ENCODE measurements at places on chromosomes 11 and 22.
A peak's percentile ranks its signal among the peaks of the same experiment; 100 is the strongest.

GRCh38 chr11:8826901-8827560 is 84.0 kb upstream of the AKIP1 start:
- DNase-seq = peak; percentile 54

GRCh38 chr11:20248871-20249270 is 88.6 kb upstream of the DBX1 start:
- no peak for DNase-seq

GRCh38 chr11:77250881-77251640 is 50.4 kb downstream of the GDPD4 start:
- no peak for DNase-seq

GRCh38 chr22:19855504-19856409 is 1.1 kb upstream of the GNB1L start:
- peak; percentile 29 for DNase-seq

DNA sequence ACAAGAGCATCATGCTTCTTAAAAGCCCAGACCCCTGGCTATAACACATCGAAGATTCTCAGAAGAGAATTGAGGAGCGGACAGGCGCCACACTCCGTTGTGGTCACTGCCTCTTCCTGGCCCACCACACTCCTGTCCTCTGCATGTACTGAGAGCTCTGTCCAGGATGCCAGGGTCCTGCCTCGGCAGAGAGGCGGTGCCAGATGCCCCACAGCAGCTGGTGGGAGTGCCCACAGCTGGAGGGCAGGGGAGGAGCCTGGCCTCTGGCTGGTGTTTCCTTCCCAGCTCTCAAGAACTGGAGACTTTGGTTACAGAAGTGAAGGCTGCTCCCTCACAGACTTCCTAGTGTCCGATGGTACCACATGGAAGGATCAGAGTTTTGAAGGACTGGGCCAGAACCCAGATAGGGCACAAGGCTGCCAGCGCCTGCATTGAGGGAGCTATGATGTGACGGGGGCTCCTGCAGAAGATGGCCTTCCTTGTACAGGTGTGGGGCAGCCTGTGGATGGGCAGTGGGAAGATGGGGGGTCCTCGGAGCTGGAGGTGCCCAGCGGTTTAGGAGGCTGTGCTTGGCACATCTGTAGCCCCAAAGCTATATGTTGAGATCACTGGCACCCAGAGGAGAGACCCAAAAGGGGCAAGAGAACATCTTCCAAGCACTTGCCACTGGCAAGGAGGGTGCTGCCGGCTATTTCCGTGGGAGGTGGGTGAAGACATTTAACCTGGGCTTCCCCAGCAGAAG is 19.4 kb downstream of the RSPH14 start:
- DNase-seq = no peak

- DNase-seq = no peak
Observed at GRCh38 chr22:39448205-39449054, 8.4 kb upstream of the MGAT3 start.

DNA sequence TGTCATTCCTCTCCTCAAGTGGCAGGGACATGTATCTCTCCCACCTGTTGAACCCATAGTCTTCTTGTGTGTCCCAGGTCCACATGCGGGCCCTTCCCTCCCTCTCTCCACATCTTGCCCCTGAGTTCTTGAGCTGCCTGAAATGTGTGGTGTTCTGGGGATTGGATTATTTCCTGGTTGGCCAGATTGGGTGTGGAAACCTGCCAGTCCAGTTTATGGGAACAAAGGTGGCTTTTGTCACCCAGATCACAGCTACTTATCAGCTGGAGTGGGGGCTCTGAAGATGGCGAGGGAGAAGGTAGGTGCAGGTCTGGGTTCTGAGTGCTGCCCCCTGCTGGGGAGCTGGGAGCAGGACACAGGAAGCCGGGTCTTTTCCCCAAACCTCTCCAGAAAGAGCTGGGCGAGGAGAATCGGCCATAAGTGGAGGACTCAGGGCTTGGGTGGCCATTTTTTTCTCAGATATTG is 14.2 kb downstream of the DTX4 start:
- no peak for DNase-seq

GRCh38 chr11:71284525-71285092 is 32.2 kb upstream of the SHANK2 start:
- DNase-seq = no peak

- DNase-seq = peak; percentile 95
Observed at GRCh38 chr11:96075532-96075959, 151.6 kb upstream of the MTMR2 start.

DNA sequence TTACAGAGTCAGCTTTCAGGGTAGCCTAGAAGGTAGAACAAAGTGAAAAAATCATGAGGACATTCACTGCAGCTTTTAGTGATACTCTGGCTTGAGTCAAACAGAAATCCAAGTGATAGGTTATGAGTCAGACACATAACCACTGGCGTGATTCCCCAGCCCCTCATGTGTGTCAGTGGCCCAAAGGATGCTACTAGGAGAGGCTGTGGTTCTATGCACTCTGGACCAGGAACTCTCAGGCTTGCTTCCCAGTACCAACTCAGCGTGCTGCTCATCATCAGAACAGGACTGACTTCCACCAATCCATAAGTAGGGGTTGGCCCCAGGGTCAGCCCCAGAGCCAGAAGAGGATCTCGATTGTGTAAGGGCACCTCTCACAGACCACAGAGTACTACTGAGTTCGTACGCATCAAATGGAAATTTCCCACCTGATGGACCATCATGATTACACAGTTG is 116.8 kb downstream of the MED15 start:
- no peak for DNase-seq

- DNase-seq = no peak
Observed at GRCh38 chr11:73310661-73311393, 2.8 kb downstream of the ARHGEF17 start.

- no peak for DNase-seq
Observed at GRCh38 chr11:64372802-64373597, 14.0 kb downstream of the RPS6KA4 start.

DNA sequence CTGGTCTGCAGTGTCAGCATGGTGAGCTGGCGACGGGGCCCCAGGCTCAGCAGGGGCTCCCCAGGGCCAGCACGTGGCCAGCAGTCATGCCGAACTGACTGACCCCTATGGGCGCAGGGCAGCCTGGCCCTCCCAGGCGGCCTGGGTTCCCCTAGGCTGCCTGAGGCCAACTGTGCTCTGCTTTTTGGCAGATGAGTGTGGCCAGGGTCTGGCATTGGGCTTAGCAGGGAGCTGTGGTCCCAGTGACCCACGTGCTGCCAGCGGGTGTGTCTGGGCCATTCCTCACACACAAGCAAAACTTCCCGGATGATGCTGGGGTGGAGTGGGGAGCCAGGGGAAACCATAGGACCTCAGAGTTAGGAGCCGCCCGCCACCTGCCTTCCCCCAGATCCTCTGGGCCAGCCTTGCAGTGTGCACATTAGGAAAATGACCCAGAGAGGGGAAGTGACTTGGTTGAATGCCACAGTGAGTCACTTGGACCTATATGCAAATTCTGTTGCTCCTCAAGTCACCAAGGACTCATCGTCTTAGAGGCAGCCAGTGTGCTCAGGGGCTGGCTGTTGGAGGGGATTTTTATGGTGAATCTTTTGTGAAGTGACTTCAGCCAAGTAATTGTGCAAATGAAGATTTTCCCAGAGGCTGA is 6.5 kb downstream of the ADORA2A start:
- peak; percentile 100 for DNase-seq

- DNase-seq = peak; percentile 96
Observed at GRCh38 chr11:64688534-64688982, 34.4 kb downstream of the NRXN2 start.

- DNase-seq = peak; percentile 44
Observed at GRCh38 chr11:45803971-45804760, 783 bp upstream of the SLC35C1 start.

GRCh38 chr22:43835736-43836135 is 23.6 kb upstream of the EFCAB6 start:
- DNase-seq = no peak

DNA sequence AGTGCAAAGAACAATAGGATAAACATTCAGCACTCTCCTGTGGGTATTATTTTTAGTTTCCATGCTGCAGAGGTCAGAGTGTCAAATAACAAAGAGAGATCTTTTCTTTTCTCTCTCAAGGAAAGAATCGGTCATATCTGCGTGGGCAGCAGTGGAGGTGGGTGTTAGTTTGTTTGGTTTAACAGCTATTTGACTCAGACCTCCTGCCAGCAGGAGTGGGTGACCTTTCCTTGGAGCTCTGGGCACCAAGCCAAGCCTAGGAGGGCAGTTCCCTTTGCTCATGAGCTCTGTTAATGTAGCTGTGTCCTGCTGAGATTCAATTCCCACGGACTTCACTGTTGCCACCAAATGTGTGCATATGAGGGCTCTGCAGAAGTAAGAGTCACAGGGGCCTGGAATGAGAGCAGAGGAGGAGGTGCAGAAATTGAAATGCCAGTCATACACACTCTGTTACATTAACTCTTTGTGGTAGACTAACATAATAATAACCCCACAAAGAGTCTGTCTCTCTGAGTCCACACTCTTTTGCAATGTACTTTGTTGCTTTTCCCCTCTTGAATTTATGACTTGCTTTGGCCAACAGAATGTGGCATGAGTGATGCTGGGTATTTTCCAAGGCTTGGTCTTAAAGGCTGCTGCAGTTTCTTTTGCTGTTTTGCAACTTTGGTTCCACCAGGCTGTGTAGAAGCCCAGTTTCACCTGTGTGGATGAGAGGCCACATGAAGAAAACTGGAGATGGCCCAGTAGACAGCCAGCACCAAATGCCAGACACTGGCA is 76.0 kb upstream of the GRK3 start:
- DNase-seq = peak; percentile 97

- no peak for DNase-seq
Observed at GRCh38 chr11:70509476-70509875, 111.1 kb downstream of the CTTN start.

DNA sequence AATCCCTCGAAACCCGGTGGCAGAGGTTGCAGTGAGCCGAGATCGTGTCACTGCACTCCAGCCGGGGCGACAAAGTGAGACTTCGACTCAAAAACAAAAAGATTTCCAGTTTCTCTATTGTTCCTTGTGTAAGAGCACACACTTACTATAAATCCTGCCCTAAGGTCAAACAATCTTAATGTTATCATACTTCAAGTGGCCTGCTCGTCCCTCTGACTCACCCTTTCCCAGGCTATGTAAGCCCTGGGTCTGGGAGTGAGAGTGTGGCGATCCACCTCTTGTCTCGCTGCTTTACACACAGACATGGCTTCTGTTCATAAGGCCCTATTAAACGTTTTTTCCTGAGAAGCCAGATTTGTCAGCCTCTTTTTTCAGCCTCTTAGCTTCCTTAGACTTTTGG is 24.4 kb upstream of the A4GALT start:
- no peak for DNase-seq

DNA sequence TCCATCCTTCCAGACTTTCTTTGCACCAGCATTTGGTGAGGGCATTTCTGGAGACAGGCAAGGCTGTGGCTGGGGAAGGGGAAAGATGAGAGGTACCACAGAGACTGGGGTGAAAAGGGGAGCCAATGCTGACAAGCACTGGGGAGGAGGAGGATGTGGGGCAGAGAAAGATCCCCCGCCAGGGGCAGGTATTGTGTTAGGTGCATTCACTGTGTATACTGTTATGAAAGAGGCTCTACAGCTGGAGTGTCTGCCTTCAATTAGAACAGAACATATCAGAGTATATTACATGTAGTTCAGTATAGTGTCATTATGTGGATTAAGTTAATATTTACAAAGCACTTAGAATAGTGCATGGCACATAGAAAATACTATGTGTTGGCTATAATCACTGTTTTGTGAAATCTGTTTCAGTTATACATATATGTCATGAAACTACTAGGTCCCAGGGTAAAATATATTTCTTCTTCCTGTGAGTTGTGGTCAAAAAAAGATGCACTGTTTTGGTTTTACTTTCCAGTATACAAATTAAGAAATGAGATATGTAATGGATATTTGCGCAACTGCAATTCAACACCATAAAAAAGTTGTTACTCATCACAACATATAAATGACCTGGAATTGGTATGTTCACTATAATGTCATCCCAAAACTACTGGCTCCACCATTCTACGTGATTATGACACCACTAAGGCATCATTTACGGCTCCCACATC is 8.4 kb downstream of the MSANTD2 start:
- peak; percentile 60 for DNase-seq

- no peak for DNase-seq
Observed at GRCh38 chr22:23549198-23549595, 30.9 kb downstream of the IGLL1 start.

DNA sequence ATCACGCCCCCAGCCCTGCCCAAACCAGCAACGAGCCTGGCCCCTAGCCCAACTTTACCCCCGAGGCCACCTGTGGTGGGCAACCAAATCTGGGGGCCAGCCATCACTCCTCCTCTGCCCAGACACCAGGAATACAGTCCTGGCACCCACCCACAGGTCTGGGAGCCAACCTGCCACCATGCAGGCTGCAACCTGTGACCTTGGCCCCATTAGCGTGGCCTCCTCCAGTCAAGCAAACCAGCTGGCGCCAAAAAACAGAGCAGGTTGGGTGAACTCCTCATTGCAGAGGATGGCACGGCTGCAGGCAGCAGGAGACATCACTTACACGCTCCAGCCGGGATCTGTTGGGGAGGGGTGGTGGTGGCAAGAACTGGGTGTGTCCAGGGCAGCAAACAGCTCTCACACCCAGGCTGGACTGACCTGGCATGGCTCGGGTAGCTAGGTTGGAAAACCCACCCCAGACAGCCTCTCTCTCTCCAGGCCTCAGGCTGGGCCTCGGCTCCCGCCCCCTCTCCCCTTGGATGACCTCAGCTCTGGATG is 65.5 kb upstream of the TCF20 start:
- DNase-seq = no peak

DNA sequence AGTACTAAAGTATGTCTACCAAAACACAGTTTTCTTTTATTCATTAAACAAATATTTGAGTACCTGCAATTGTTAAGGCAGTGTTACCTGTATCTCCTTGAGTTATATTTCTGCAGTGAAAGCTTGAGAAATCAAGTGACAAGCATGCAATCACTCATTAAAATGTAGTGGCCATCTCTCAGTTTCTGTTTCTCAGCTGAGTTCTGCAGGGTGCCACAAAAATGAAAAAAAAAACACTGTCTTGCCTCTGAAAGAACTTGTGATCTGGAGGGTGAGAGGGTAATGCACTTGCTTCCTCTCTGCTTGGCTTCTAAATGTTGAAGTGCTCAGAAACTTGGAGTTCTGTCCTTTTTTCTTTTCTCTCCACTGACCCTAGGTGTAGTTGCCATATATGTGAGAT is 6.8 kb downstream of the QSER1 start:
- peak; percentile 25 for DNase-seq

- DNase-seq = no peak
Observed at GRCh38 chr11:132586801-132587200, 945.5 kb downstream of the OPCML start.

DNA sequence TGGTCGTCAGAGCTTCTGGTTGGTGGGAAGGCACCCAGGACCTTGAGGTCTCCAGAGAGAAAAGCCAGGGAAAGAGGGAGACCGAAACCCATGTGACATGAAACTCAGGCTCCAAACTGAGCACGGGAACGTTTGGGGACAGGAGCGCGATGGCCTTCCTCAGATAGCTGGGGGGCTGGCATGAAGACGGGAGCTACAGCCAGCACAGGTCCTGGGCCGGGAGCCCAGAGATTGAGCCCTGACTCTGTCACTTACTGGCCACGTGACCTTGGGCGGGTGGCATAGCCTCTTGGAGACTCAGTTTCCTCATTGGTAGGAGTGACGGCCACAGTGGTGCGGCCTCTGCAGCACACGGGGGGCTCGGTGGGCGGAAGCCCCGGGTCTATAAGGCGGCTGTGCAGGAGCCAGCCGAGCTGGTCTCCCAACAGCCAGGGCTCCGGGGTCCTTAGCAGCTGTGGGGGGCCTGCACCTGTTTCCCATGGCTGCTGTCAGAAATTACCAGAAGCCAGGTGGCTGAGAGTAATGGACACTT is 36.4 kb upstream of the PPP6R3 start:
- DNase-seq = no peak

Measured in inflammatory macrophage treated with lipopolysaccharide for 1 hour (primary cell).